ENCODE measurements at places on chromosomes 12 and 14. TPM values are rescaled to one million over a fixed set of nuclear protein-coding genes. Genes with fewer than 3 reads are reported as not detected.

Gene GUCY2C
- under 0.01 TPM for total RNA-seq

Gene MYRFL
- under 0.01 TPM for total RNA-seq

Gene IL22
- total RNA-seq, result not detected

Gene DLK1
- 0.25 TPM for total RNA-seq

Gene PCED1B
- total RNA-seq, result 0.25 TPM

Gene NXPH4
- 1.7 TPM for total RNA-seq

Gene SOS2
- total RNA-seq, result 65.6 TPM

Gene C14orf180
- not detected for total RNA-seq

Gene ZFHX2
- total RNA-seq, result 1.5 TPM

Gene AMDHD1
- 0.25 TPM for total RNA-seq

Gene MMAB
- 11.1 TPM for total RNA-seq

Gene MGP
- 12.0 TPM for total RNA-seq

Gene GALNT16
- 8.1 TPM for total RNA-seq

Gene TAS2R7
- total RNA-seq, result not detected

Gene TMEM121
- 20.2 TPM for total RNA-seq

Gene ENDOU
- not detected for total RNA-seq

Gene TMTC2
- total RNA-seq, result 23.4 TPM

Gene PCNX1
- total RNA-seq, result 125 TPM

Gene TMEM229B
- total RNA-seq, result 22.6 TPM

Gene IGF1
- 3.9 TPM for total RNA-seq

Gene KRT75
- total RNA-seq, result not detected

Gene CDK17
- total RNA-seq, result 115 TPM

Gene KIF21A
- total RNA-seq, result 154 TPM

Gene DNAH10
- 23.8 TPM for total RNA-seq

Gene SIX6
- total RNA-seq, result not detected

Gene CFAP73
- 1.2 TPM for total RNA-seq

Gene SART3
- 56.8 TPM for total RNA-seq

Gene KRT2
- not detected for total RNA-seq

Gene PRH2
- total RNA-seq, result not detected

Gene VWF
- total RNA-seq, result 15.0 TPM

Gene PPP2R3C
- 52.1 TPM for total RNA-seq
